ENCODE measurements at places on chromosomes 7 and 10.

DNA sequence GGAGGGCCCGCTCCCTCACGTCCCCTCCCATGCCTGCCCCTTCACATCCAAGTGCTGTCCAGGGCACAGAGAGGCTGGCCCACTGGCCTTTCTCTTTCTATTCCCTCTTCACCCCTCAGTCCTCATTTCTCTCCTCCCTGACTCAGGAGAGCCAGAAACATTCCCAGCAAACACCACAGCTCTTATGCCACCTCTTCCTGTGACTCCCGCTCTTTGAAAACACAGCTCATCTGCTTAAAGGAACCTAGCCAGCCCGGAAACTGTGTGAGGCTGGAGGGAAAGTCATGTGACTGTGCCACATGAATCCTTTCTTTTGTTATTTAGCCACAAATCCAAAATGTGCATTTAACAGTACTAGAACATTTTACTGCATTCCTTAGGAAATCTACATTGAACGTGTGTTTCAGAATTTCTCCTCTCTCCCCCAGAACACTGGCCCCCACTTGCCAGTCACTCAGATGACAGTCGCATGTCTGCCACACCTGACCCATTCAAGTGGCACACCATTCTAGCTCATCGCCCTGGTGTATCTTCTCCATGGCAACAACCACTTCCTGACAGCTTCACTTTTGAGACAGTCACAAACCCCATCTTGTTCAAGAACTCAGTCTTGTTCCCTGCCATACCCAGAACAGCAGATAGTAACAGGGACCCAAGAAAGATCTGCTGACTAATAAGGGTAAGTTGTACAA, 42.8 kb downstream of the GRB10 start:
- DNase-seq = no peak

- DNase-seq = no peak
Measured at GRCh38 chr7:82742163-82742562, 298.6 kb upstream of the CACNA2D1 start.

- no peak for DNase-seq
Measured at GRCh38 chr10:122208571-122209430, 62.3 kb upstream of the BTBD16 start.

- no peak for DNase-seq
Measured at GRCh38 chr7:134679006-134679405, 32.4 kb downstream of the BPGM start.

- DNase-seq = no peak
Measured at GRCh38 chr7:39095875-39096619, 118.3 kb downstream of the POU6F2 start.

DNA sequence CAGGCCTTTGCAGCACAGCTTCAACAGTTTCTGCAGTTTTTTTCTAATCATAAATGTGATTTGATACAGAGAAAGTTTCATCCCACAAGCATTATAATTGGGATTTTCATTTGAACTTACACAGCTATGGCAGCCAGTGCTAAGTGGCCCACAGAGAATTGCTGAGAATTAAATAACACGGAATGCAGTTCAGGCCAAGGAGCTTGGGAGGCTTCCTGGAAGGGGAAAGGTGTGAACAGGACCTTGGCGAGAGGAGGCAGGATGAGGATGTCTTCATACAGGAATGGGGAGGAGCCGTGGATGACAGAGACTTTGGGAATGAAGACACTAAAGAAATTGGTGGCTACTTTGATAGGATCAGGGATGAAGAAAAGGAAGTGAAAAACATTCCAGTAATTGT, 95.3 kb downstream of the ZNF22 start:
- DNase-seq = peak; percentile 62

DNA sequence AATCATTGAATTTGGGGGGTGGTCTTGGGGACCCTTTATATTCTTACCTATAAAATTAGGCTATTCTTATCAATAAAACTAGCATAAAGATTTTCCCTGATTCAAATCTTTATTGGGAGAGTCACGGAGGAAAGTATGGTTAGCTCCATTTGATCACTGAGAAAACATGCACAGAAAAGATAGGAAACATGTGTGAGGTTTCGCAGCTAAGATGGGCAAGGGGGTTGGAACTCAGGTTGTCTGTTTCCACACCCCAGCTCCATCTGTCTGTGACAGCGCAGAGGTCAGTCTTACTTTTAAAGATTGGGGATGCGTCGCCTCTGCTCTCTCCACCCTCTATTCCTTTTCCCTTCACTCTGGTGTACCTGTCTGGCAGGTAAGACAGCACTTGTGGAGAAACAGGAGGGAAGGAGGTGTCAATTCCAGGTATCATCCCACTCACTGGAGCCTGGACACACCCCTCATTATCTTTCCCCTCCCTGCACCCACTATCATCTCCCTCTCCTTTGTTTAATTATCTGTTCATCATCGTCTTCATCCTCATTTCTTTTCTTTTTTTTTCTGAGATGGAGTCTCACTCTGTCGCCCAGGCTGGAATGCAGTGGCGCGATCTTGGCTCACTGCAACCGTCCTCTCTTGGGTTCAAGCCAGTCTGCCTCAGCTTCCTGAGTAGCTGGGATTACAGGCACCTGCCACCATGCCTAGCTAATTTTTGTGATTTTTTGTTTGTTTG, 2.4 kb upstream of the DENND10 start:
- no peak for DNase-seq

DNA sequence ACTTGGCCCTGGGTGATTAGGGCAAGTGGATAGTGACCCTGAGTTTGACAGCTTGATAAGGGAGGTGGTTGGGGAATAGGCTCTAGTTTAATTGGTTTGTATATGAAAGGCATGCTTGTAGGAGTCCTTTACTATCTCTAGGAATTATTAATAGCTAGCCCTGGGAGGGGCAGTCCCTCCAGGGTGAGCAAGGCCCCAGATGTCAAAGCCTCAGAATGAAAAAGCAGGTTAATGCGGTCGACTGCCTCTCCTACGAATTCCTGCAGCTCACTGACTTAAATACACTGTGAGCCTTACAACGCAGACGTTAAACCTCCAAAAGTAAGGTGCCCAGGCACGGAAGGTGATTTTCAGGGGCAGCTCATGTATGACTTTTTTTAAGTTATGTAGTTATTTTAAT, 5.2 kb upstream of the BTBD16 start:
- no peak for DNase-seq

DNA sequence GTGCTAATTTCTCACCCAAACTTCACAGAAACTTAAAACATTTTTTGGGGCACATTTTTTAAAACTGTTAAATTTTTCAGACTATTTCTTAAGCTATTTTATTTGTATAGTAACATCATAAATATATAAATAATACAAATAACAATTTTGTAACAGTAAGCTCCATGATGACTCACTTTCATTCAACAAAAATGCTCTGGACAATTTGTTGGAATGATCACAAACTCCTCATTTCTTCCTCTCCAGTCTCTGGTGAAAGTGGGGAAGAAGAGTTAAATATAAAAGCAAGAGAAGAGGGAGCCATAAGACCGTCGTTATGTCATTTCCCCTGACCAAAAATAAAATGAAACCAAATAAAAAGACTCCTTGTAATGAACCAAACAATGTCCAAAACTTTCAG, 162.4 kb downstream of the AGMO start:
- no peak for DNase-seq

GRCh38 chr7:22677680-22678079, 49.3 kb upstream of the IL6 start:
- DNase-seq = no peak

GRCh38 chr7:16589881-16590280, 55.7 kb downstream of the ANKMY2 start:
- no peak for DNase-seq

DNA sequence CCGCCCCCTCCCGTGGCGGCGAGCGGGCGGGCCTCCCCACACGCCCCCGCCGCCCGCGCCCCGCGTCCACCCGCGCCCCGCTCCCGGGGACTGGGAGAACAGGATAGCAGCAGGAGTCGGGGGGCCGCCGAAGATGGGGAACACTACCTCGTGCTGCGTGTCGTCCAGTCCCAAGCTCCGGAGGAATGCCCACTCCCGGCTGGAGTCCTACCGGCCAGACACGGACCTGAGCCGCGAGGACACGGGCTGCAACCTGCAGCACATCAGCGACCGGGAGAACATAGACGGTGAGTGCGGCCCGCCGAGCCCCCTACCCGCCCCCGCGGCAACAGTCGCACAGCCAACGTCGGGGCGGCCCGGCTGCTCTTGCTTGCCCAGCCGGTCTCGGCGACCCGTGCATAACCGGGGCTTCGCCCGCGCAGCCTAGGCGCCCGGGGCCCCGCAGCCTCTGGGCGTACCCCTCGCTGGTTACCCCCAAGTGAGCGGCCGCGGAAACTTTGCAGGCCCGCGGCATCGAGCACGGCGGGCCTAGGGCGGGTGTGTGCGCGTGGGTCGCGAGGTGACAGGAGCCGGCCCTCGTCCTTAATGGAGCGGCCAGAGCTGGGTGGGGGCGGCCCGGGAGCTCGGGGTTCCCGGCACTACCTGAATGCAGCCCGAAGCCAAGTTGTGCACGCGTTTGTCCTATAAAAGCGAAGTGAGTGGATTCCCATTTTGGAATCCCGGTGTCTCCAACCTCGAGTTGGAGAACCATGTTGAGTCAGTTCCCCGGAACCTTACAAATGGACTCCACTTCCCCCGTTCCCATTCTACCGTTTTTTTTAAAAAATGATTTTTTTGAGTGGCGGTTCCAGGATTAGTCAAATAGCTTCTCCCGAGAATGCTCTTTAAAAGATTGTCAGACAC, 863 bp downstream of the CCNY start:
- DNase-seq = peak; percentile 68

DNA sequence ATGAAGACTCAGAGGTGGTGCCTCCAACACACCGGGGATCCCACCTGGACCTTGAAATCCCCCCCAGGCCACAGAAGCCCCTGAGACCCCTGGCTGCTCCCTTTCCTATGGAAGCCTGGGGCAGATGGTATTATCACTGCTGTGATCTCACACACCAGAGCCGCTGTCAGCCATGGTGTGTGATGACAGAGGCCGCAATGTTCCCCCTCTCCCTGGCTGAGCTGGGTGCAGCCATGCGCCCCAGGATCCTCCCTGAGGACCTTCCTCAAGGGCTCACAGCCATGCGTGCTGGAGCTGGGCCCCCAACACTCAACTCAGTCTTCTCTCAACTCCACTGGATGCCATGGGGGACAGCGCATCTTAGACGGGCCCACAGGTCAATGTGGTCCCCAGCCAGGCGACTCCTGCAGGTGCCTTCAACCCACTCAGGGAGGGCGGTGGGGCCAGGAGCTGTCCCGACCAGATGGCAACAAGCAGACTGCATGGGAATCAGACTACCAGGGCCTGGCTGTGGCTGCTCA, 44.9 kb downstream of the VIPR2 start:
- DNase-seq = no peak

- peak; percentile 33 for DNase-seq
Measured at GRCh38 chr10:42781893-42782445, 626 bp upstream of the BMS1 start.

DNA sequence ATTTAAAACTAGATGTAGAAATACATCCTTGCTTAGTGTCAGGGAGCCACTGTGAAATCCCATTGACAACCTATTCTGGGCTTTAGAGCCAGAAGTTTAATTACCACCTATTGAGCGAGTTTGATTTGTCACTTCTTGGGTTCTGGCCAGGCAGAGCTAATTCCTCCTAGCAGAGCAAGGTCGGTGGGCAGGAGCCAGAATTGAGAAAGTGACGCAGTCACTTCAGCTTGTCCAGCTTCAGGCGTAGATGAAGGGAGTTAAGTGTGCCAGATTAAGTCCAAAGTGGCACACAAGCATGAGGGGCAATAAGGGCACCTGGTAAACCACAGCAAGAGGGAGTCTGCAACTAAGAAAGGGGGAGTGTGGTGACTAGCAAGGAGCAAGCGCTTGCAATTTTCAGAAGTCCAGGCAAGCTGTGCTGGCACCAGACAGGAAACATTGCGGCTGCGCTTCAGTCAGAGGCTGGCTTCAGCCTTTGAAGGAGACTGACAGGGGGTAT, 119.4 kb downstream of the ST7 start:
- DNase-seq = peak; percentile 46

- DNase-seq = no peak
Measured at GRCh38 chr10:130963786-130964522, 347.6 kb downstream of the TCERG1L start.

DNA sequence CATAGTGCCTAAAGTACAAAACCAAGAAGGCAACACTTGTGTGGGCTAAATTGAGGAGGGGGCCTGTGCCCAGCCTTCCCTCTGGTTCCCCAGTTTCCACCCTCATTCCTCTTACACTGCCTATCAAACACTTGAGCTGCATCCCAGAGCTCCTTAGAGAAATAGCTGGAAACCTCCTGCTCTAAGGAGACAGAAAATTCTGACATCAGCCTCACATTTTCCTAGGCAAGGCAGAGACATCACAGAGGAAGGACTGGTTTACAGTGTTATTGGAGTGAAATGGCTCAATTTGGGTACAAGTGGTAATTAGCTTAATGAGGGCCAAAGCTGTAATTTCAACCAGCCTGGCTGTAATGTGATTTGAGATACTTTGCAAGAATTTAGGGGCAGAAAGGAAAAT, 192.3 kb upstream of the AOAH start:
- DNase-seq = no peak

- DNase-seq = no peak
Measured at GRCh38 chr7:90655566-90655965, 59.4 kb downstream of the CDK14 start.

DNA sequence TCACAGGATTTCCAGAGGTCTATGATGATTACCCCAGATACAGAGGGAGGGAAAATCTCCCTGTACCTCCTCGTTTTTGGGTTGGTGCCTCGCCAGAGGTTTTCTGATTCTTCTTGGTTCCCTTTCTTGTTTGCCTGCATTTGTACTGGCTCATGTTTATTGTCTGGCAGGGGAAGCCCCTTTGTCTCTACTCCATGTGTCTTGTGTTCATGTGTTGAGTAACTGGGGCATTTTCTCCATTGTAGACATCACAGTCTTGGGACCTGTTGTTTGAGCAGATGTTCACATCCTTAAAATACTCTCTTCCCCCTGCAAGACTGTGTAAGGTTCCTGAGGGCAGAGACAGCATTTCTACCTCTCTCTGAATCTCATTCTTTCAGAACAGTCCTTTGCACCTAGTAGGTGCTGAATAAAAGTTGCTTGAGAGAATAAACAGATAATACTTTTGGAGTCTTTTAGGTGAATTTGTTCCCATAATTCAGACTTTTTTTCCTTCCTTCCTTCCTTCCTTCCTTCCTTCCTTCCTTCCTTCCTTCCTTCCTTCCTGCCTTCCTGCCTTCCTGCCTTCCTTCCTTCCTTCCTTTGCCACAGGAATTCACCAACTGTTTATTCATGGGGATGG, 25.1 kb downstream of the CDK14 start:
- DNase-seq = no peak

- peak; percentile 63 for DNase-seq
Measured at GRCh38 chr7:141012044-141012685, 2.6 kb downstream of the MRPS33 start.

GRCh38 chr10:23864631-23865147, 344.2 kb upstream of the KIAA1217 start:
- DNase-seq = no peak

GRCh38 chr10:5092848-5093790, 1.1 kb upstream of the AKR1C3 start:
- no peak for DNase-seq

DNA sequence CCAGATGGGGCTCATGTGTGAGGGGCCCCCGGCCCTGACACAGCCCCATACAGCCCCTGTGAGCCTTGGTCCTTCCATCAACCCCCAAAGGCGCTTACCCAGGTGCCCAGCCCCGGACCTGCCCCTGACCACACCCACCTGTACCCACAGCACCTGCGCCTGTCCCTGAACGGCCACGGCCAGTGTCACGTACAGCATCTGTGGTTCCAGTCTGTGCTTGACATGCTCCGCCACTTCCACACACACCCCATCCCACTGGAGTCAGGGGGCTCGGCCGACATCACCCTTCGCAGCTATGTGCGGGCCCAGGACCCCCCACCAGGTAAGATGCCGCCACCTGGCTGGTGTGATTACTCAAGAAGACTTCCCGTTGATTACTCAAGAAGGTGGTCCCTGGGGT, 33.5 kb downstream of the SH2B2 start:
- no peak for DNase-seq

- no peak for DNase-seq
Measured at GRCh38 chr10:722281-723060, 33.0 kb upstream of the DIP2C start.

Measured in right hindlimb (tissue), 1 donor.